Activated CD4-positive, alpha-beta T cell treated with anti-CD3 and anti-CD28 coated beads for 24 hours (primary cell): ENCODE measurements at places on chromosomes 2 and 18.

DNA sequence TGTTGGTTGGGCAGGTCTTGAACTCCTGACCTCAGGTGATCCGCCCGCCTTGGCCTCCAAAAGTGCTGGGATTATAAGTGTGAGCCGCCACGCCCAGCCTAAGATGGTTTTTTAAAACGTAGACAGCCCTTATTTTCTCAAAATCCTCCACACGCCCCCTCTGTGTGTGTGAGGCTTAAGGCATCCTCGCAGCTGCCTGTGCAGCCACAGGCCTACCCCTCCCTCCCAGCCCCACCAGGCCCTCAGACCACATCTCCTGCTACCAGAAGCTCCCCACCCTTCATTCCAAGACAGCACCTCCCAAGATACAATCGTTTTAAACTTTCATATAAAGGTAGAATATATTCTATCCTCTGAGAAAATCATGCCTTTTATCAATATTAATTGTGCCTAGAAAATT, 4.8 kb downstream of the ANO7 start:
- no peak for DNase-seq

- no peak for DNase-seq
Observed at GRCh38 chr2:33437815-33438214, 38.6 kb upstream of the RASGRP3 start.

DNA sequence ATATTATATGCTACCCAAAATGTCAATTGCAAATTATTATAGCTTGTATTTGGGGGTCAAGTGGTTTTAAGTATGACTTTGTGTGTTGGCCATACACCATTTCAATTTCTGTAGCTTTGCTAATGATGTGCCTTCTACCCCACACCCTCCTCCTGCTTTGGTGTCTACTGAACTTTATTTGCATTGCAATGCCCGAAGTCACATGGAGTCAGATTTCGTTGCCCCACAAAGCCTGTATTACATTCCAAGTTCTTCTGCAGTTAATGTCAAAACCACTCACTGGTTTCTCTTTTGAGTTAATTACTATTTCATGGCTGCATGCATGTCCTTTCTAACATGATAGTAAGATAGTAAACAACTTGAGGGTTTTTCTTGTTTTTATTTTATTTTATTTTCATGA, 528.9 kb downstream of the RIT2 start:
- DNase-seq: no peak

DNA sequence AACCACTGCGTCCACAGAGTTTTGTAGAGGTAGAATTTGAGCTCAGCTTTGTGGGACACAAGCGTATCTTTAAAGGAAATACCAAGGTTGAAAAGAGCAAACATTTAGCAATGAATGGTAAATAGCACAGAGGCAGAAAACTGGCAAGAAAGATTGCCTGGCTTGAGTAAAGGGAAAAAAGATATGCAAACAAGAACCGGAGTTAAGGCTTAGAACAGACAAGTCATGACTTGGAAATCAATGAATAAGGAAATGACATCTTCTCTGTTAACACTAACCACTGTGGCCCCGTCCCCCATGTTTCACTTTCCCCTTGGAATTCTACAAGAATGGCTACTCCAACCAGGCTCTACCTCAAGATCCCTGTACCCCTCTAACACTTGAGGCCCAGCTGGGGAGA, 3.8 kb downstream of the STAM2 start:
- no peak for DNase-seq

- DNase-seq: no peak
Observed at GRCh38 chr2:36253086-36253485, 102.5 kb upstream of the CRIM1 start.

DNA sequence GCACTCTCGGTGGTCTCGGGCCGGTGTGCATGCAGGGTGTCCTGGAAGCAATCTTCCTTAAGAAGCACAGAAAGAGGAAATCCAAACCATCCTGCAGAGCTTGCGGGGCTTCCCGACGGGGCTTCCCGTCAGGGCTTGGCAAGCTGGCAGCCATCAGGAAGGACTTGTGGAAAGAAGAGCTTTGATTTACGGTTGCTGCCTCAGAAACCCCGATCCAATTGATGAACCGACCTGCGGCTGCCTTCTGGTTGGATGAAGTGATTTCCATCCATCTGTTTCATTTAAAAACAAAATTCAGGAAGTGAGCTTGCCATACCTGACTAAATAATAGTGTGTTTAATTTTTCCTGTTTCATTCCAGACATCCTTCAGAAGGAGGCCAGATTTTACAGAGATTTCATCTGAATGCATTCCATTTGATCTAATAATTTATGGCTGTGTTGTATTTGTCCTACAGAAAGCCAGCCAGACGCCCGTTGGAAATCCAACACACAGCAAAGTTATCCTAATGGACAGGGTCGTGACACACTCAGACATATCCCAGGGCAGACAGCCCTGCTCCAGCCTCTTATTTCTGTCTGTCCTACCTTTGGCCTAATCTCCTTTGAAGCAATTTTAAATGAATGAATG, 141.3 kb downstream of the SEPTIN10 start:
- DNase-seq: no peak

DNA sequence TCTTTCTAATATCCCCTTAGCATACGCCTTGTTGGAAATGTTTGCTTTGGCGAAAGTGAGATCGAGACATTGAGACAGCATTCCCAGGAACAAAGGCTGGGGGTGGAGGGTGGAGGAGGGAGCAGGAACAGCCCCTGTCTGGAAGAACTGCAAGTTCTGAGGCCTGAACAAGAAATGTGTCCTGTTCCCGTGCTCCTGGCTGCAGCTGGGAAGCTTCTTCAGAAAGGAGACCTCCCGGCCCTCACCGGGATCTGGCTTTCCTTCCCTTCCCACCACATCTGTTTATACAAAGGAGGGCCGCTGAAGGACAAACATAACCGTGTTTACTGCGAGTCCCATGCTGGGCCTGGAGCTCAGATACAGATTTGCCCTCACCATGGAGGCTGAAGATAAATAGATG, 35.9 kb downstream of the AFF3 start:
- DNase-seq: no peak

DNA sequence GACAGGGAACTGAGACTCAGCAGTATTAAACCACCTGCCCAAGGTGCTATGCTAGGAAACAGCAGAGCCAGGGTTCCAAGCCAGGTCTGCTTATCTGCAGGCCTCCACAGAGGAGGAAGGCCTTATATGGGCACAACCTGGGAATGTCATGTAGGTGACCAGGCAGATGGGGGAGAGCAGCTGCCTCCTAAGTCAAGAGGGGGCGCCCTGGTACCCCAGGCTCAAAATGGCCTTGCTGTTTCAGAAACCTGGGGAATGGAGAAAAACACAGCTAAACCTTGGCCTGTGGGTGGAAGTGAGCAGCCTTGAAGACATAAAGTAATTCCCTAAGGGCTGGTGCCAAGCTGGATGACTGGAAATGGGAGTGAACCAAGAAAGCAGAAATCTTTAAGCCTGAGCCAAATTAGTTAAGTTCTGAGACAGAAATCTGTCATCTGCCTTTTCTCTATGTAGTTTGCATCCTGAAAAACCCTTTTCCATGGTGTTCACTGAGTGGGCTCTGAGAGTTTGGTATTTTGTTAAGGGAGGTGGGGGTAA, 79.1 kb downstream of the MAPK4 start:
- DNase-seq: no peak

GRCh38 chr2:67313536-67313935, 83.6 kb upstream of the ETAA1 start:
- no peak for DNase-seq

- DNase-seq: peak; percentile 2
Observed at GRCh38 chr18:49560624-49561288, 1.1 kb upstream of the LIPG start.

DNA sequence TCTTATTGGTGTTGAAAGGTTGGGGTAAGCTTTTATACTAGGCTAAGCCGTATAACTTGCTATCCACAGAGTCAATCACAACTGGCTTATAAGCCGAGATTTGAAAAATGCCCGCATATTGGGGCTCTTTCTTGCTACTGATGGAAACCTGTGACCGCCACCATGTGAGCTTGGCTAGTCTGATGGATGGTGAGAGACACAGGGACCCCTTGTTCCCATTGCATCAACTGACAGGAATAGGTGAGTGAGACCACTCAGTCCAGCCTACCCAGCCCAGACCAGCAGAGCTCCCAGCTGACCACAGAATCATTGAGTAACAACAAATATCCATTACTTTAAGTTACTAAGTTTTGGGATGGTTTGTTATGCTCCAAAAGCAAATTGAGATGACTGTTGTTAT, 676.4 kb upstream of the HS6ST1 start:
- no peak for DNase-seq

DNA sequence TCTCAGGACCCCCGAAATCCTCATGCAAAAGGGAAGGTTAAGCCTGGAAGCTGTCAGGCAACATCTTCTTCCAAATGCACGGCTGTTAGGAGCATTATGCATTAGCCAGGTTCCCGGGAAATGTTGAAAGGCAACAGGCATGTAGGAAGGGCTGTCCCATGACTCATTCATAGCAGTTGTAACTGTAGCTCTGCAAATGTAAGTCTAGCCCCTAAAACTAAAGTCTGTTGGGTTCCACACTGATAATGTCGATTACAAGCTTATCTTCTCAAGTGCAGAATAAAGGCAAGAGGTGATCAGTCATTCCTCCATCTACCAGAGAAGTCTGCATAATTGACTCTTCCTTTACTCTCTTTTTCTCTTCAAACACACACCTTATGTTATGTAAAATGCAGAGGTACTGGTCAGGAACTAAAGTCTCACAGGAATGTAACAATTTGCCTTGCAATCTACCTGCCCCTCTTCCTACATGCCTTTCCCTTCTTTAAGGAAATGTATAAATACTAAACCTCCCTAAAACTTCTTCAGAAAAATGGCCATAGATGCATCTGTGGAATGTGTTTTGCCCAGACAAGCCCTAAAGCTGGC, 99.8 kb downstream of the AKAIN1 start:
- DNase-seq: no peak

GRCh38 chr2:118805064-118805690, 42.3 kb downstream of the EN1 start:
- DNase-seq: no peak

- DNase-seq: no peak
Observed at GRCh38 chr2:133097666-133098065, 427.7 kb upstream of the LYPD1 start.

- no peak for DNase-seq
Observed at GRCh38 chr2:62724886-62725711, 19.6 kb downstream of the EHBP1 start.

GRCh38 chr2:47076586-47077441, 78.3 kb downstream of the STPG4 start:
- no peak for DNase-seq

DNA sequence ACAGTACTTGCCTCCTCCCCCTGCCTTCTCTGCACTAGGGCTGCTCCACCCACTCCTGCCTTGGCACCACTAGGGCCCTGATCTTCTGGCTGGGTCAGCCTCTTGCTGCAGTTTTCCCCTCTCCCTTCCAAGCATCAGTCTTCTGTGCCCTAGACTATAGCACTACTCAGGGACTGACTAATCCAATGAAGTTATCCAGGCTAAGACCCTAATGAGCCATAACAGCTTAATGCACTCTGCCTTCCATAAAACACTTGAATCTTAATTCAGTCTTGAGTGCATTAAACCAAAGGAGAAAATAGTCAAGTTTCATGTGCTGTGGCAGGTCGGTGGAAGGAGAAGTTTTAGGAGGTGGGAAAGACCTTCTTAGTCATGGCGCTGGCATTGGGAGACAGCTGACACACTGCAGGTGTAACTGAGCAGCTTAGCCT, 95.7 kb downstream of the BIN1 start:
- no peak for DNase-seq

DNA sequence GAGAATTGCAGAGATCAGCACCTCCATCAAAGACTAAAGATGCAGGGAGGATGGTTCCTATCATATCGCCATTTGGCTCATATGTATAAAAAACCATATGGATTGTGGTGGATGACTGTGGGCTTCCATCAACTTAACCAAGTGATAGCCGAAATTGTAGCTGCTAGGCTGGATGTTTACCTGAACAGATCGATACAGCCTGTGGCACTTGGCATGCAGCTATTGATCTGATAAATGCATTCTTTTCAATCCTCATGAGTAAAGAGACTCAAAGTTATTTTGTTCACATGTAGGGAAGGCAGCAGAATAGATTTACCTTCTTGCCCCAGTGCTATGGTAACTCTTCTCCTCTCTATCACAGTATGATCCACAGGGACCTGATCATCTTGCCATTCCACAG, 18.5 kb downstream of the CHCHD5 start:
- no peak for DNase-seq

DNA sequence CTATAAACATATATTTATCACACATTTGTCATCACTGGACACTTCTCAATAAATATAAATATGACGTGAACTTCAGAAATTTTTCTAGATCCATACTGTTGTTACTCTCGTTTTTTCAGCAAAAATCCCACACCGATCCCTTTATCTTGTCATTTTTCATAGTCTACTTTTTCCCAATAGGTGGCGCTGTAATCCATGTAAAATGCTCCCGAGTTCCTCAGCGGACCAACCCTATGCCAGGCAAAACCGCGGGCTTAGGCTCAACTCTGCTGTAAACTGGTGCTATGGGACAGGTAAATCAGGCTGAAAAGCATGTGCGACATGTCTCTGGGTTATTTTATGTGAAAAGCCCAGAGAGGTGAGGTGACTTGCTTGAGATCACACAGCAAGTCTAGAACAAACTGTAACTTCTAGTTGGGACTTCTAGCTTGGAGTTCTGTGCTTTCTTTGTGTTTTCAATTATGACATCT, 104.0 kb downstream of the COBLL1 start:
- DNase-seq: no peak

DNA sequence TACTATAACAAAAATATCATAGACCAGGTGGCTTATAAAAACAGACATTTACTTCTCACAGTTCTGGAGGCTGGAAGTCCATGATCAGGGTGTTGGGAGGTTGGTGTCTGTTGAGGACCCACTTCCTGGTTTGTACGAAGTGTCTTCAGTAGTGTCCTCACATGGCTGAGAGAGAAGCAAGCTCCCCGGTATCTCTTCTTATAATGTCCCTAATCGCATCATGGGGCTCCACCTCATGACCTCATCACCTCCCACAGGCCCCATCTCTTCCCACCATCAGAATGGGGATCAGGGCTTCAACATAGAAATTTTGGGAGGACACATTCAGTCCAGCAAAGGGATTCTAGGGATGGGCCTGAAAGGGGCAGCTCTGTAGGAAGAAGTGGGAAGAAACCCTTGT, 4.8 kb upstream of the NIFK start:
- no peak for DNase-seq

- no peak for DNase-seq
Observed at GRCh38 chr18:63763831-63764600, 11.2 kb upstream of the SERPINB7 start.

GRCh38 chr18:59229191-59229590, 9.2 kb downstream of the GRP start:
- DNase-seq: no peak

GRCh38 chr18:26332991-26333390, 106.7 kb downstream of the TAF4B start:
- DNase-seq: no peak

- no peak for DNase-seq
Observed at GRCh38 chr2:210399440-210400041, 77.0 kb downstream of the LANCL1 start.

DNA sequence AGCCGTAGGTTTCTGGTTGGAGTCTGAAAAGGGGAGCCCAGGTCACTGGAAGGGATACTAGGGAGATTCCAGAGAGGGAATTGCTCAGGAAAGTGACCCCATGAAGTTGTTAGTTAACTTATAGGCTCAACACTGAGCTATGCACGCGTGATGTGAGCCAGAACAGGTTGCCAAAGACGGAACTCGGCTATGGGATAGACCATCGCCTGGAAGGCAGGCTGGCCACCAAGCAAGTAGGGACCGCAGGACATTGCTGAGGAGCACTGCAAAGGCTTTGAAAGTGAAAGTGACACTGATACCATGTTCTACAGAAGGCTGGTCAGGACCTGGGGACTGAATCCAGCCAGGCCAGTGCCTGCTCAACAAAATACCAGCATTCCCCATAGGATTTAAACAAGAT, 7.3 kb downstream of the FARP2 start:
- no peak for DNase-seq

- no peak for DNase-seq
Observed at GRCh38 chr18:6626457-6626856, 103.1 kb upstream of the ARHGAP28 start.
